Liver (tissue), 10 donors: ENCODE measurements at places on chromosomes 16 and 17. TPM values are rescaled to one million over a fixed set of nuclear protein-coding genes. Genes with fewer than 3 reads are reported as not detected.

- peak overlapping the region; percentile 61 for H3K27ac ChIP-seq
- no peak for DNase-seq
- H3K27me3 ChIP-seq = no peaks in the 10 kb centered on the region
- no peaks in the 10 kb centered on the region for H3K36me3 ChIP-seq
- H3K4me3 ChIP-seq = no peak overlapping the region
Measured at GRCh38 chr17:48795444-48796162, 21.4 kb downstream of the TTLL6 start.

DNA sequence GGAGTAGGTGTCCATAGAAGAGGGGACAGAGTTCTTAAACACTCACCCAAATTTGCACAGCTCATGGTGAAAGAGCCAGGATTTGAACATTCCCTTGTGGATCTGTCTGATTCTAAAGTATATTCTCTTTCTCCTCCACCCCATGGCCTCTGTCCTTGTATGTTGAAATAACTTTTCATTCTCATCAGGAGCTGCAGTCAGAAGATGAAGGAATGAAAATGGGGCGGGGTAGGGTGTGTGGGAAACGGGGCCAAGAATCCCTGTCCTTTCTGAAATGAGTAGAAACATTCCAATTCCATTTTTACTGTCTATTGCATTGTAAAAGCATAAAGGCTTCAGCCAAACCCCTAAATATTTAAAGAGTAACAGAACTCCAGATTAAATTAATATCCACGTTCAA lies 42.8 kb downstream of the NOG start:
- no peaks in the 10 kb centered on the region for H3K27me3 ChIP-seq

GRCh38 chr16:50265260-50265659 lies 1.1 kb upstream of the ADCY7 start:
- no peak overlapping the region for H3K4me3 ChIP-seq
- no peaks in the 10 kb centered on the region for H3K36me3 ChIP-seq
- H3K27me3 ChIP-seq = no peaks in the 10 kb centered on the region
- H3K4me1 ChIP-seq = peaks cover 16% of the 10 kb centered on the region
- no peak for DNase-seq

DNA sequence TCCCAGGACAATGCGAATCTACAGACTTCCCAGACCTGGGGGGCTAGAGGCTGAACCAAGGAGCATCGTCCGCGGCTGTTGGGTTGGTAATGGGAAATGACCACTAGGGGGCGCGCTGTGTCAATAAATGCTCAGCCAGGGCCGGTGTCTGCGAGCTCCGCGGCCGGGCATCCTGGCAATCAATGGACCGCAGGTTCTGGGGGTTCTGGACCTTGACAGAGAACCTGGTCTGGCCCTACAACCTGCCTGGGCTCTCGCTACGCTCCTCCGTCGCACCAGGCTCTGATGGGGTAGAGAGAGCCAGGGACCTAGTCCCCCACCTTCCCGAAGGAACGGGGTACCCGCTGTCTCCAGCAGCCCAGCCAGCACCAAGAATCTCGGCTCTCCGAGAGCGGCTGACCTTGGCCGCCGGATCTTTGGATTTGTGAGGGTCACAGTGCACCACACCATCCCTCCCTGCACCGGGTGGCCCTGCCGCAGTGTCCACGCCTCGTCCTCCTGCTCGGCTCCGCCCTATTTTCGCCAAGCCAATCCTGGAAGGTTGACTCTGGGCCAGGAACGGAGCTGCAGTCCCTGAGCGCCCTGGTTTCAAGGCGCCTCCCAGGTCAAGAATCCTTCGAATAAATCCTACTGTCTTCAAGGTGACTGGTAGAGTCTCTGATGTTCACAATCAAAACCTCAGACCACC lies 20.4 kb upstream of the BEAN1 start:
- H3K27ac ChIP-seq = no peak overlapping the region
- H3K4me3 ChIP-seq = peak overlapping the region; percentile 54
- DNase-seq = peak; percentile 89
- H3K36me3 ChIP-seq = no peaks in the 10 kb centered on the region
- H3K27me3 ChIP-seq = no peaks in the 10 kb centered on the region

GRCh38 chr17:50063561-50064252 lies 7.8 kb downstream of the ITGA3 start:
- H3K27ac ChIP-seq = peak overlapping the region; percentile 44
- no peaks in the 10 kb centered on the region for H3K36me3 ChIP-seq
- no peaks in the 10 kb centered on the region for H3K27me3 ChIP-seq
- H3K4me3 ChIP-seq = no peak overlapping the region
- DNase-seq = no peak

Gene NTN1
- 1.5 TPM for polyA plus RNA-seq

Gene P2RX5
- 1.1 TPM for polyA plus RNA-seq

DNA sequence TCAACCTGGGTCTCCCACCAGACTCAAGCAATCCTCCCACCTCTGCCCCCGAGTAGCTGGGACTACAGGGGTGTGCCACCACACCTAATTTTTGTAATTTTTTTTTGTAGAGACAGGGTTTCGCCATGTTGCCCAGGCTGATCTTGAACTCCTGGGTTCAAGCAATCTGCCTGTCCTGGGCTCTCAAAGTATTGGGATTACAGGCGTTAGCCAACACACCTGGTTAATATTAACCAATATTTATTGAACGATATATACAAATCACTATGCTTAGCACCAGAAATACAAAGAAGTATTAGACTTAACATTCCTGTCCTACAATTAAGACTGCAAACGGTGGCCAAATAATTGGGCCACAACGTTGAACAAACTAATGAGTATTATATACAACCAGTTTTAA lies 4.2 kb downstream of the MBTD1 start:
- H3K27me3 ChIP-seq = no peaks in the 10 kb centered on the region
- H3K27ac ChIP-seq = no peak overlapping the region

Gene CCL2
- polyA plus RNA-seq = 4.7 TPM

Gene ZP2
- polyA plus RNA-seq = not detected

- H3K27me3 ChIP-seq = no peaks in the 10 kb centered on the region
- no peaks in the 10 kb centered on the region for H3K36me3 ChIP-seq
- no peaks in the 10 kb centered on the region for H3K4me1 ChIP-seq
- no peak for DNase-seq
Measured at GRCh38 chr16:305916-306626, 23.1 kb downstream of the PDIA2 start.

GRCh38 chr16:53440125-53440524 lies 5.9 kb downstream of the RBL2 start:
- no peak for DNase-seq
- H3K4me1 ChIP-seq = peaks cover 17% of the 10 kb centered on the region
- peaks cover 19% of the 10 kb centered on the region for H3K36me3 ChIP-seq
- no peak overlapping the region for H3K27ac ChIP-seq
- no peak overlapping the region for H3K4me3 ChIP-seq

GRCh38 chr16:75306099-75306762 lies 54.8 kb upstream of the BCAR1 start:
- peak overlapping the region; percentile 92 for H3K27ac ChIP-seq
- no peaks in the 10 kb centered on the region for H3K27me3 ChIP-seq
- H3K4me3 ChIP-seq = peak overlapping the region; percentile 20
- DNase-seq = peak; percentile 48

- peak overlapping the region; percentile 86 for H3K27ac ChIP-seq
- no peaks in the 10 kb centered on the region for H3K4me1 ChIP-seq
- H3K27me3 ChIP-seq = no peaks in the 10 kb centered on the region
- no peaks in the 10 kb centered on the region for H3K36me3 ChIP-seq
- H3K4me3 ChIP-seq = no peak overlapping the region
Measured at GRCh38 chr17:58335779-58336455, 7.3 kb upstream of the TSPOAP1 start.

Gene CLEC19A
- polyA plus RNA-seq = not detected

- H3K4me3 ChIP-seq = no peak overlapping the region
- peaks cover 7% of the 10 kb centered on the region for H3K36me3 ChIP-seq
- H3K27me3 ChIP-seq = no peaks in the 10 kb centered on the region
- DNase-seq = no peak
Measured at GRCh38 chr17:80956321-80957190, 35.1 kb upstream of the CHMP6 start.

DNA sequence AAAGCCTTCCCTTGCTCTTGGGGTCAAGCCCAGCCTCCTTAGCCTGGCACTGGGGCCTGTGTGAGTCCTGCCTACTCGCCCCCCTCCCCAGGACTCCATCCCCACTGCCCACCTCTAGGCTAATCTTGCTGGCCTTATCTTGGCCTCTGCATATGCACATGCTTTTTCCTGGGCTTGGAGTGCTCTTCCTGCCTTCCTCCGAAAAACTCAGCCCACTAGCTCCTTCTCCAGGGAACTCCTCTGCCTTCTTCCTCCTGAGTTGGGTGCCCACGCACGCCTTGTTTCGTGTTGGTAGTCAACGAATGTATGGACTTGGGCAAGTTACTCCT lies 16.5 kb downstream of the TBX2 start:
- peaks cover 25% of the 10 kb centered on the region for H3K4me1 ChIP-seq
- no peak overlapping the region for H3K27ac ChIP-seq
- no peak overlapping the region for H3K4me3 ChIP-seq
- DNase-seq = no peak

DNA sequence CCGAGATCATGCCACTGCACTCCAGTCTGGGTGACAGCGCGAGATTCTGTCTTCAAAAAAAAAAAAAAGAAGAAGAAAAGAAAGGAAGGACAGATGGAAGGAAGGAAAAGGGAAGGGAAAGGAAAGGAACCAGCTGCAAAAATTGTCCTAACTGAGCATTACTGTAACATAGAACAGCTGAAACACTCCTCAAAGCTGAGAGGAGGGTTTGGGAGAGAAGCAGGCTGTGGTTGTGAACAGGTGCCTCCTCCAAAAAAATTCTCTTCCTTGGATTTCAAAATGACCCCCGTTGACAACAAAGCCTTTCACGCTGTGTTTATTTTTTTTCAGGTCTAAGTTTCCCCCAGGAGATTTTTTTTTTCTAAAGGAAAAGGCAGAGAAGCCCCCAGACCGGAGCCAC lies 541.4 kb downstream of the WWOX start:
- DNase-seq = no peak
- H3K4me1 ChIP-seq = peaks cover 2% of the 10 kb centered on the region
- no peaks in the 10 kb centered on the region for H3K27me3 ChIP-seq
- H3K36me3 ChIP-seq = no peaks in the 10 kb centered on the region

- no peak for DNase-seq
- H3K4me3 ChIP-seq = no peak overlapping the region
- H3K27ac ChIP-seq = no peak overlapping the region
- H3K36me3 ChIP-seq = no peaks in the 10 kb centered on the region
- no peaks in the 10 kb centered on the region for H3K27me3 ChIP-seq
Measured at GRCh38 chr17:67422897-67423296, 45.8 kb downstream of the PITPNC1 start.

GRCh38 chr17:29225396-29225795 lies 21.3 kb upstream of the CRYBA1 start:
- H3K27ac ChIP-seq = no peak overlapping the region
- no peaks in the 10 kb centered on the region for H3K36me3 ChIP-seq
- DNase-seq = no peak
- H3K27me3 ChIP-seq = no peaks in the 10 kb centered on the region

GRCh38 chr17:2683912-2684311 lies 27.7 kb downstream of the CLUH start:
- no peak overlapping the region for H3K27ac ChIP-seq
- no peak overlapping the region for H3K4me3 ChIP-seq
- H3K4me1 ChIP-seq = no peaks in the 10 kb centered on the region
- no peaks in the 10 kb centered on the region for H3K27me3 ChIP-seq
- no peak for DNase-seq

DNA sequence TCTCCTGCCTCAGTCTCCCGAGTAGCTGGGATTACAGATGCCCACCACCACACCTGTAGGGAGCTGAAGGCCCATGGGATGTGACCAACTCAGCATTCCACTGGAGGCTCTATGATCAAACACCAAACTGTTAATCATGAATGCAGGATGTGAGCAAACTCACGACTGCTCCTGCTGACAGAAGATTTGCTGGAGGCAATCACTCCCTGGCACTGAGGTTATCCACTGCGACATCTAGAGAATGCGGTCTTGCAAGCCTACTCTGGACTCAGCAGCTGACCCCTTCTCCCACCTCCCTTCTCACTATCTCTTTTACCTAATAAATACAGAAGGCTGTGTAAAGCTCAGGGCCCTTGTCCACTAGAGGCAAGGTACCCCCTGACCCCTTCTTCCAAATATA lies 4.9 kb downstream of the TEX14 start:
- H3K27ac ChIP-seq = no peak overlapping the region
- no peak overlapping the region for H3K4me3 ChIP-seq
- no peak for DNase-seq
- no peaks in the 10 kb centered on the region for H3K27me3 ChIP-seq
- H3K4me1 ChIP-seq = no peaks in the 10 kb centered on the region
- H3K36me3 ChIP-seq = no peaks in the 10 kb centered on the region
